ENCODE measurements at places on chromosomes 1 and 21. TPM values are rescaled to one million over a fixed set of nuclear protein-coding genes. Genes with fewer than 3 reads are reported as not detected.

TDRD5 gene
- not detected for total RNA-seq

APCS gene
- total RNA-seq: not detected

CRABP2 gene
- 7.0 TPM for total RNA-seq

ANGPTL1 gene
- 51.0 TPM for total RNA-seq

INSRR gene
- not detected for total RNA-seq

S100A7 gene
- total RNA-seq: not detected

ACKR1 gene
- 123 TPM for total RNA-seq

OR2L3 gene
- total RNA-seq: not detected

FAM43B gene
- 0.27 TPM for total RNA-seq

HSD11B1 gene
- total RNA-seq: 24.4 TPM

S100A14 gene
- total RNA-seq: 4.9 TPM

RGS8 gene
- not detected for total RNA-seq

F13B gene
- not detected for total RNA-seq

DAB1 gene
- total RNA-seq: not detected

LCE2B gene
- total RNA-seq: 2.4 TPM

CFHR1 gene
- total RNA-seq: not detected

CD160 gene
- 0.28 TPM for total RNA-seq

NEGR1 gene
- 10.4 TPM for total RNA-seq

ENTREP3 gene
- 16.1 TPM for total RNA-seq

ITLN2 gene
- total RNA-seq: not detected

CFAP74 gene
- total RNA-seq: not detected

DMBX1 gene
- not detected for total RNA-seq

TNFSF4 gene
- total RNA-seq: 5.4 TPM

WDR64 gene
- total RNA-seq: not detected

NBPF10 gene
- total RNA-seq: 5.0 TPM

CFHR2 gene
- not detected for total RNA-seq

SDHC gene
- total RNA-seq: 38.9 TPM

SAMSN1 gene
- 20.5 TPM for total RNA-seq

THEM5 gene
- not detected for total RNA-seq

AMY2A gene
- total RNA-seq: not detected

CASQ2 gene
- total RNA-seq: 12.5 TPM

NHLH2 gene
- not detected for total RNA-seq

PRKCZ gene
- not detected for total RNA-seq

AZIN2 gene
- total RNA-seq: 5.6 TPM

UTS2 gene
- total RNA-seq: not detected

ANGPTL3 gene
- total RNA-seq: not detected

ITGB2 gene
- total RNA-seq: 161 TPM

SAMD11 gene
- 18.8 TPM for total RNA-seq

PRUNE1 gene
- total RNA-seq: 21.3 TPM

GPR161 gene
- total RNA-seq: 10.3 TPM

RPTN gene
- not detected for total RNA-seq

DDR2 gene
- 144 TPM for total RNA-seq

ASAP3 gene
- total RNA-seq: 50.4 TPM

TRIM17 gene
- total RNA-seq: 0.56 TPM

TMEM52 gene
- total RNA-seq: not detected

TNN gene
- not detected for total RNA-seq

RRAGC gene
- total RNA-seq: 20.2 TPM

SLC16A4 gene
- 29.8 TPM for total RNA-seq

CCDC185 gene
- not detected for total RNA-seq

REN gene
- not detected for total RNA-seq

PTPRU gene
- total RNA-seq: 28.7 TPM

Data from thoracic aorta (tissue), 2 donors.